Stimulated activated CD8-positive, alpha-beta memory T cell treated with anti-CD3 and anti-CD28 coated beads, Interleukin-7, amount 100 ng/mL, for 1 hour (primary cell): ENCODE measurements at places on chromosomes 1 and 21.

- DNase-seq: no peak
These were observed 49.8 kb upstream of the MTF2 start for GRCh38 chr1:93029317-93029716.

GRCh38 chr1:177315261-177315660 lies 144.5 kb downstream of the BRINP2 start:
- no peak for DNase-seq

DNA sequence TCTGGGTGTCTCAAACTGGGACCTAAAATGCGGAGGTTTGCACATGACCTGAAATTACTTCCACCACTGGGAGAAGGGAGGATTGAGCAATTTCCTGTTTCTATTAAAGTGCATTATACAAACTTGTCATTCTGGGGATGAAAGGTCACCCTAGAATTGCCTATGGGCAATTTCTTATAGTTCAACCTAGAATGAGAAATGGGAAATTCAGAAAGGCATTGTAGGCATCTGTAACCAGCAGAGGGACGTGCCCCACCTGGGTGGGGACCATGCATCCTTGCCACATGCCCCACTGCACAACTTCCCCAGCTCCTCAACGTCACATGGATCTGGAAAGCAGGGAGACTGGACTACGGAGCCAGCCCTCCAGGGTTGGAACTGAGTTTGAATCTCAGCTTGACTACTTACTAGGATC lies 47.0 kb downstream of the MRPL39 start:
- DNase-seq: no peak

DNA sequence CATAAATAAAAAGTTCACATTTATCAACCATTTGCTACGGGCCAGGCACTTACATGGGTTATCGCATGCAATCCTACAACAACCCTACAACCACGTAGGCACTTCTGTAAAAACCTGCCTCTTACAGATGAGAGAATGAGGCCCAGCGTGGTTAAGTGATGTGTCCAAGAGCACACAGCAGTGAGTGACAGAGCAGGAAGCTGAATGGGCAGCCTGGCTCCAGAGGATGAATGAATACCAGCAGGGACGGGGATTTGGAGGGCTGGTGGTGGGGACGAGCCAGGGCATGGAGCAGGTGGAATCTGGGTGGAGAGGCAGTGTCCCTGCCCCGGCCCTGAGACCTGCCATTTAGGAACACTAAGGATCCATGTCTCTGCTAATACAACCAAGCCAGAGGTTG lies 35.5 kb downstream of the SYF2 start:
- DNase-seq: no peak

GRCh38 chr1:241932845-241933244 lies 24.7 kb upstream of the BECN2 start:
- no peak for DNase-seq

DNA sequence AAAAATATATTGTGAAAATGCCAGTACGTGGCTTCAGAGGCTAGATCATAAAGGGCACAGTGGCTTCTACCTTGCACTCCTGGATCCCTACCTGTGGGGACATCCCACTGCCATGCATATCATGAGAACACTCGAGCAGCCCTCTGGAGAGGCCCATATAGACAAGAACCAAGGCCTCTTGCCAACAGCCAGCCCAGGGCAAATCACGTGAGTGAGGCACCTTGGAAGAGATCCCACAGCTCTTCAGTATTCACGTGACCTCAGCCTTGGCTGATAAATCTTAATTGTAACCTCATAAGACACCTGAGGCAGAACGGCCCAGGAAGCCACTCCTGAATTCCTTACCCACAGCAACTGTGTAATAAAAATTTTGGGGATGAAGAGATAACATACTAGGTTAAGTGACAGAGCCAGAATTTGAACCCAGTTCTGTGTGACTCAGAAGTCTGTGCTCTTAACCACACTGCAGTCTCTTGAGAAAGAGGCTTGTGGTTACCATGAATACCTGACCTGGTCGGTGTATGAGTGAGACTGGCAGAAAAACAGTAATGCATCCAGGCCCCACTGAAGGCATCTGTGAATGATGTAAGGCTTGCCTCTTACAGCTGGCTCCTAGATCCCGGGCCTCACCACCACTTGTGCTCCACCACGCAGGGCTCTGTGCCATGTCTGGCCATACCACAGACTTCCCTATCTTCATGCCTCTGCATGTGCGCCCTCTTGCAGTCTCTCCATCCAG lies 6.9 kb upstream of the A3GALT2 start:
- no peak for DNase-seq

DNA sequence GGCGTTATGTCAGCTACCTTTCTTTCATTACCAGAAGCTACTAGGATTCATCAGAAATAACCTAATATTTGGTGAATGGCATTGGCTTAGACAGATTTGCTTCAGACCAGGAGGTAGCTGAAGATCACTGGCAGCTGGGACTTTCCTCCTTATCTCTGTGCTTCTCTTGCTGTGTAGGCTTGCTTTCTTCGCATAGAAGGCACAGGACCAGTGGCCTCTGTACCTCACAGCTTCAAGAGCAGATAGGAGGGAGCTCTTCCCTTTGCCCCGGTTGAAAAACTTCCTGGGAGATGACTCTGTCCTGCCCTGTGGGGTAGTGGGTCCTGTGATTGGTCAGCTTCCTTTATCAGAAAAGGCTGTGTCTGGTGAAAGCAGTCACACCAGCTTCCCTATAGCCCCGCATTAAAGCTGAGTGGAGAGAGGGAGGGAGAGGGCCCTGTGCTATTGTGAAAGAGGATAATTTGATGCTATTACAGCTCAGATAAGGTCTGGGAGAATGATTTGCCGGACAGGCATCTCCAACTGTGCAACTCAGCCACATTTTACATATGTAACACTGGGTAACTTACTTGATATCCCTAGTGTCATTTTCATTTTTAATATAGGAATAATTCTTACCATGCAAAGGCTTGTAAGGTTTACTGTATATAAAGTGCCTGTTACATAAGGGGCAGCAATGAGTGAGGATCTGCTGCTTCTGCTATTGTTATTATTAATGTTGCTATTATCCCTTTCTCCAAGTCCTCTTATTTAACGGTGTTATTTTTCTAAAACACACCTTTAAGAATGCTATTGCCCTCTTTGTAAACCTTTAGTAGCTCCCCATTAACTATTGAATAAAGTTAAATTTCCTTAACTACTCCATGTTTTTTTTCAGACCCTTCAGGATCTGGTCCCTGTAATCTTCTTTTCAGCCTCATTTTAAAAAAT lies 31.6 kb downstream of the OSBPL9 start:
- DNase-seq: no peak

- no peak for DNase-seq
These were observed 9.0 kb downstream of the CRP start for GRCh38 chr1:159705251-159705903.

GRCh38 chr1:55257958-55258357 lies 42.8 kb upstream of the USP24 start:
- peak; percentile 10 for DNase-seq

DNA sequence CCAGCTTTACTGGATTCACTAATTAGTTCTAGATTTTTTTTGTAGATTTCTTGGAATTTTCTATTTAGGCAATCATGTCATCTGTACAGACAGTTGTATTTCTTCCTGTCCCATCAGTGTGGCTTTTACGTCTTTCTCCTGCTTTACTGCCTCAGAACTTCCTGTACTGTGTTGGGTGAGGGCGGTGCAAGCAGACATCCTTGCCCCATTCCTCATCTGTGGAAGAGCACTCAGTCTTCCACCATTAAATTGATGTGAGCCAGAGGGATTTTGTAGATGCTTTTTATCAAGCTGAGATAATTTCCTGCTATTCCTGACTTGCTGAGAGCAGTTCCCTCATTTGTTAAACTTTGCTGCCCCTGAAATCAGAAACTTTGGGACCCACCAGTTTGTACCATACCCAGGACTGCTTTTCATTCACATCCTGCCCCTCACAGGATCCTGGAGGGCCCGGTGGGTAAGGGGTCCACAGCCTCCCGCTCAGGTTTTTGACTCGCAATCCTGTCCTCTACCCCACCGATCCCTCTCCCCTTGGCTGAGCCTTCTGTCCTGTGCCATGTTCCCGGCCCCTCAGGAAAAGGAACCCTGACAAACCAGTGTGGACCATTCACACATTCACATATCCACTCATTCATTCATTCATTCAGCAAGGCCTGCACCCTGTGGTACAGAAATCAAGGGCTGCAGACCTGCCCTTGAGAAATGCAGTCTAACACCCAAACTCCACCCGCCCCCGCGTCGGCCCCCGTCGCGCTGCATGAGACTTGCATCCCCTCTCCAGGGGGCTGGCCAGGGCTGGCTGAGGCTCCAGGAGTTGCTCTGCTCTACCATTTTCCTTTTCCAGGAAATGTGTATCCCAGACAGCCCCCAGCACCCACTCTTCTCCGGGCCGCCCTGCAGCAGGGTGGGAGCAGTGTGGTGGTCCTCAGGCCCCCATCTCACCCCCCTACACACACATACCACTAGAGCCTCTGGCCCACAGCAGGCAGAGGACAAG lies 246.5 kb upstream of the VAMP3 start:
- no peak for DNase-seq

GRCh38 chr1:118217141-118217838 lies 32.3 kb upstream of the SPAG17 start:
- DNase-seq: no peak

DNA sequence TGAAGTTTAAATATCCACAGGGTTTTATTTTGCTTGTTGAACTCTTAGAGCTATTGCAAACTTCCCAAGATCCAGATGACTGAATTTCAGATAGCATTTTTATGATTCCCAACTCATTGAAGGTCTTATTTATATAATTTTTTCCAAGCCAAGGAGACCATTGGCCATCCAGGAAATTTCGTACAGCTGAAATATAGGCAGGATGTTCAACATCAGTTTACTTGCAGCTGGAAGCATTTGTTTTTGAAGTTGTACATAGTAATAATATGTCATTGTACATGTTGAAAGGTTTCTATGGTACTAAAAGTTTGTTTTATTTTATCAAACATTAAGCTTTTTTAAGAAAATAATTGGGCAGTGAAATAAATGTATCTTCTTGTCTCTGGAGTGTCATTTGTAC lies 32.8 kb upstream of the DDR2 start:
- DNase-seq: no peak

GRCh38 chr21:34835526-34835925 lies 166.7 kb downstream of the CLIC6 start:
- no peak for DNase-seq

DNA sequence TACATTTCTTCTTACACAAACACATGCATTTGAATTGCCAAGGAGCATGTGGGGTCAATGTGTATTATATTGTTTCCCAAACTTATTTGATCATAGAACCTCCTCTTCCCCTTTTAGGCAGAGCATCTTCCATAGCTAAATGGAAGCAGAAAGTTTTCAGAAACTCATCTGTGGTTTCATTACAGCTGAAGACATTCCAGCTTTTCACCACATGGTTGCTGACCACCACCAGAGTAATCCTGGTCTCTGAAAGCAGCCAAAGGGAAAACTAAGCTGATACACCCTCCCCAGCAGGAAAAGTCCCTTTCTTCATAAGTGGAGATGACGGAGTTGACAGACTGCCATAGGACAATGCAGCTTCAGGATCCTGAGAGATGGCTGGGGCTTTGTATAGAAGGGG lies 30.2 kb upstream of the OTUD3 start:
- no peak for DNase-seq

DNA sequence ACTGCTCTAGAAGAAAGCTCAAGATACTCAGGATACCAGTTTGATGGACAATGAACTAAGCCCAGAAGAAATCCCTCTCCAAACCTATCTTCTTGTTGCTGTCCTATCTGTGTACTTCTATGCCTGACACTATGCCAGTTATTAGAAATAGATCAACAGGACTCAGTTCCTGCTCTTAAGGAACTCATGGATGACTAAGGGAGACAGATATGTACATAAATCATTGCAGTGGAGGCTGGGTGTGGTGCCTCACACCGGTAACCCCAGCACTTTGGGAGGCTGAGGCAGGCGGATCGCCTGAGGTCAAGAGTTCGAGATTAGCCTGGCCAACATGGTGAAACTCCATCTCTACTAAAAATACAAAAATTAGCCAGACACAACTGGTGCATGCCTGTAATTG lies 42.4 kb upstream of the AK4 start:
- no peak for DNase-seq

DNA sequence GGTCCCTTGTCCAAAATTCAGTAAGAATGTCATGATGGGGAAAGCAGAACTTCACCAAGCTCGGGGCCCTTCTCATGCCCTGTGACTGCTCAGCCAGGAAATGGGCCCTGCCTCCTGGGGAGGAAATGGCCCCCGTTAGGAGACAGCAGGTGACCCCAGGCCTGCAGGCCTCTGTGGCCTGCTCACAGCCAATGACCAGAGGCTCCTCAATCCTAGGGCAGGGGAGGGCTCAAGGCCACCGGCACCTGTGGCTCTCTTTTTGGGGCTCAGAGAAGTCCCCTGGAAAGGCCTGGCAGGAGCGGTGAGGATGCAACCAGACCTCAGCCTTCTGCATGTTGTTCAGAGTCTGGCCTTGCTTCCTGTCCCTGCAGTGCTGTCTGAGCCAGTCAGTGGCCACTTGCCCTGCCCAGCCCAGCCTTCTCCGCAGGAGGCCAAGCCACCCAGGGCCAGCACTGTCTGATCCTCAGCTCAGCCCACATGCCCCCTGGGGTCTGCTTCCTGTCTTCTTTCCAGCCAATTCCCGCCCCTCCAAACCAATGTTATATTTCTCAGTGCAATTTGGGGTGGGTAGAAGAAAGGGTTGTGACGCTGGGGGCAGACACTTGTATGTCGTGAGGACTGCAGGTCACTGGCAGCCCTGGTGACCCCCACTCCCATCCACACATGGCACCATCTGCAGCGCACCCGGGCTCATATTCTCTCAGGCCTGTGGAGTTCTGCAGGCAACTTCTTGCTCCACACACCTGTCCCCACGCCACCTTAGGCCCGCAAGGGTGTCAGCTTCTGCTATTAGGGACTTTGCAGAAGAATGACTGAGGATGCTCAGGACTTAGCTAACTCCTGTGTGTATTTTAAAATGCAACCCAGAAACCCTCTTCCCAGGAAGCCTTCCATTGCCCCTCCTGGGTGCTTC lies 83.6 kb downstream of the ITPKB start:
- no peak for DNase-seq
